T-helper 2 cell treated with Interferon-gamma antibody and Interleukin-4, amounts not matched to agents 5 μg/mL and 100 μg/mL, for 36 hours (primary cell): ENCODE measurements at places on chromosomes 12 and 14.

DNA sequence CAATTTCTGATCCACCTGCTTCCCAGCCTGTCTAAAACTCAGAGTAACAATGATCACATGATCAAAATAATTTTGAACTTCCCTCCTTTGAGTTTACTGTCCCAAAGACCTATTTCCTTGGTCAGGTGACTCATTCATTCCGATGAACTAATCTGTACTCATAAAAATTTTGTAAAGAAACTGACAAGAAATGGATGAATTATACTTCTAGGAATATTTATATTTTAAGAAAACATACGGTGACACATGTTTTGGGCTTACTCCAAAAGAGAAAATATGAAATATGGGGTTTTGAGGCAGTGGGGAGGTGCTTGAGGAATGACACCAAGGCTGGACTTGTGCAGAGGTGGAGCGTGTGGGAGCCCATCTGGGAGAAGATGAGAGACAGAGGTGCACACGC, 42.0 kb downstream of the GUCY2C start:
- H3K27ac ChIP-seq = no peak overlapping the region
- DNase-seq = no peak

DNA sequence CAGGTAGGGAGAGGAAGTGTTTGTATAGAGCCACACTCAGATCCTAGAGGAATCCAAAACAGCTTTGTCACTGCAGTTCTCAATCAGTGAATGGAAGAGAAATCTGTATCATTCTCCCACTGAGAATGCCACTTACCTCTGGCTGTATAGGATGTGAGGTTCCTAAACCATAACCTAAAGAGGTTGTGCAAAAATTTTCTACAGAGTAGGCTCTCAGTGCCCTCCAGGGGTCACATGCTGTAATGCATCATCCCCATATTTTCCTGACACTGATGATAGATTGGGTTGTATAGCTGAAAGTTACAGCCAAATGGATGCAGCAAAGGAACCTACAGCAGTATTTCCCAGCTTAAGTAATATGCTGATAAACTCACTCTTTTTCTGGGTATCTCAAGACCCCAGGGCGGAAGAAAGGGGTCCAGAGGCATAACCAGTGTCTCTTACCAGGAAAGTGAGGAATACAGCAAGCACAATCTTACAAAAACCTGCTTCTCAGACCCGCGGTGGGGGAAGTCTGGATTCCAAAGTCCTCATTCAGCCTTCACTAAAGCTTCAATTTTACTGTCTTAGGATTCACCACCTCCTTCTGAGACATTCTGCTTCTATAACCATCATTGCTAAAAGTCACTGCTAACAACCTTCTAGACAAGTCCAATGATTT, 3.8 kb downstream of the BCDIN3D start:
- peaks cover 22% of the 10 kb centered on the region for H3K4me1 ChIP-seq
- peaks cover 12% of the 10 kb centered on the region for H3K36me3 ChIP-seq
- no peak overlapping the region for H3K4me3 ChIP-seq

- DNase-seq = peak; percentile 84
- peak overlapping the region; percentile 85 for H3K27ac ChIP-seq
- H3K4me3 ChIP-seq = peak overlapping the region; percentile 4
- H3K4me1 ChIP-seq = peaks cover 29% of the 10 kb centered on the region
Observed at GRCh38 chr12:88299567-88300101, 157.5 kb downstream of the TMTC3 start.

DNA sequence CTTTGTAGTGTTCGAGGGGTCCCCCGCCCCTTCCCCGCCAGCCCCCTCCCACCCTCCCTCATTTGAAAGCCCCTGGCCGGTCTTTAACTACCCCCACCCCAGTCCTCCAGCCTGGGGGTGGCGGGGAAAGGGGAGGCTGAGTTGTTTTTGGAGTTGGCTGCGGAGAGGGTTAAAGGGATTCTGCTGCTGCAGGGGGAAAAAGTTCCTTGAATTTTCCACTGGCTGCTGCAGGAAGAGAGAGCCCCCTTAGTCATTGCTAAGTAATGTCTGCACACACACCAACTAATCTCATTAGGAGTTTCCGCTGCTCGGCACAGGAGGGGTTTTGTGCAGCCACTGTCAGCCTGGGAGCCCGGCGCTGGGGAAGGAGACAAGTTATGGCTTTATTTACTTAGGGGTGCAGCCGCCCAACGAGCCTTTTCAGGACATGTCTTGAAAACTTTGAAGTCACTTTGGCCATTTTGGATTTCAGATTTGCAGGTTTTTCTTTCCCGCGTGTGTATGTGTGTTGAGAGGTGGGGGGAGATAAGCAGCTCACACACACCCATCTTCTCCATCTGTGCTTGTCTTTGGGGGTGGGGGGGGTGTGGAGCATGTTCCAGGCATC, 1.8 kb downstream of the ELK3 start:
- DNase-seq = no peak
- H3K36me3 ChIP-seq = peaks cover 13% of the 10 kb centered on the region
- H3K27me3 ChIP-seq = no peaks in the 10 kb centered on the region
- H3K27ac ChIP-seq = peak overlapping the region; percentile 93
- H3K4me3 ChIP-seq = peak overlapping the region; percentile 94

DNA sequence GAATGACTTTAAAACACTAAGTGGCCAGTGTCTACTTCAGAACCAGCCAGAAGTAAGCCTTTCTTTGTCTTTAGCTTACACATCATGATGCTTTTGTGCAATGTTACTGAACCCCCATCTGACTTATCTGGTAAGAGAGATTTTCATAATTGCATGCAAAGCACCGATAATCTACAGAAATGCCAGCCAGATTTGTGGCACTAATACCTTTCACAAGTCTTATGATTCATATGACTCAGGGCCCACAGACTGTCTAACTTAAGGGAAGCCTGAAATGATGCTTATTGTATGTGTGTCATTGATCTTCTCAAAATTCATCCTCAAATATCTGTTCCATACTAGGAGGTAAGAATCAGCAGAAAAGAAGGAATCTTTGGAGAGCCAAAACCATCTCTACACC, 18.0 kb downstream of the IGF1 start:
- no peak overlapping the region for H3K4me3 ChIP-seq
- H3K36me3 ChIP-seq = no peaks in the 10 kb centered on the region
- DNase-seq = no peak

DNA sequence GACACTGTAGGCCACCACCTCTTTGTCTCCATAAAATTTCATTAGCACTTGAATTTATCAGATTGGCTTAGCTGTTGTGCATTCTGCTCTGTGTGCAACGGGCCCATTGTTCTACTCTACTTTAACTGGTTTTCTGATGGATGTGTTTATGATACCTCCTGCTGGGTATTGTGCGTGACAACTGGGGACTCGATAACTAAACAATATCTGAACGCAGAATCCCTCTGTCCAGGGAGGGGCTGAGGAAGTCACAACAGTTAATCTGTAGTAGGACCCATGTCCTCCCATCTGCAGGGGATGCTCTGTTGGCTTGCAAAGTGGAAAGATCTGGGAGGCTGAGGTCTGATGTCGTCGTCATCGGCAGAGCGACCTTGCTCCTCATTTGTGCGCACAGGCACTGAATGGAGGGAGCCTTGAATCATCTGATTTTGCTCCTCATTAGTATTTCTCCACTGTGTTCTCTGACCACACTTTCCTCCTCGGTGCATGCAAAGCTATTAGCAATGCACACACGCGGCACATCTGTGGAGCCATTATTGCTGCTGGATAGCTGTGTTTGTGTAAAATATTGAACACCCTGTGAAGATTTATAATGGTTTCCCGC, 422.5 kb downstream of the NRXN3 start:
- DNase-seq = no peak
- H3K27me3 ChIP-seq = no peaks in the 10 kb centered on the region
- no peaks in the 10 kb centered on the region for H3K4me1 ChIP-seq
- H3K36me3 ChIP-seq = no peaks in the 10 kb centered on the region

GRCh38 chr14:66603945-66604344, 96.0 kb downstream of the GPHN start:
- no peaks in the 10 kb centered on the region for H3K4me1 ChIP-seq
- H3K4me3 ChIP-seq = no peak overlapping the region
- no peak overlapping the region for H3K27ac ChIP-seq
- H3K27me3 ChIP-seq = peaks cover 8% of the 10 kb centered on the region
- DNase-seq = no peak

DNA sequence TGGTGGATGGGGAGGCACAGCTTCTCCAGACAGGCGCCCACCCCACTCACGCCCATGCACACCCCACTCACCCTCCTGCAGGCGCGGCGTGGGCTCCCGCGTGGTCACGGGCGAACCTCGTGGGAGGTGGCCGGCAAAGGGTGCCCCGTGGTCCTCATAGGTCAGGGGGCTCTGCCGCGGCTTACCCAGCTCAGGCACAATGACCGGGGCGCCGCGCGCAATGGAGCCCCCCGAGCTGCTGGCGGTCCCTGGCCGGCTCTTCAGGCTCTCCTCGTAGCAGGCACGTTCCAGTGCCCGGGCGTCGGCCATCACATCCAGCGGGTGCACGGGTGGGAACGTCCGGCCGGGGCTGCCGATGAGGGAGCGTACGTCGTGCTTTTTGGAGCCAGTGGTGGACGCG, 49.6 kb downstream of the RFLNA start:
- no peak overlapping the region for H3K27ac ChIP-seq
- peaks cover 27% of the 10 kb centered on the region for H3K36me3 ChIP-seq
- no peaks in the 10 kb centered on the region for H3K4me1 ChIP-seq
- H3K27me3 ChIP-seq = no peaks in the 10 kb centered on the region

DNA sequence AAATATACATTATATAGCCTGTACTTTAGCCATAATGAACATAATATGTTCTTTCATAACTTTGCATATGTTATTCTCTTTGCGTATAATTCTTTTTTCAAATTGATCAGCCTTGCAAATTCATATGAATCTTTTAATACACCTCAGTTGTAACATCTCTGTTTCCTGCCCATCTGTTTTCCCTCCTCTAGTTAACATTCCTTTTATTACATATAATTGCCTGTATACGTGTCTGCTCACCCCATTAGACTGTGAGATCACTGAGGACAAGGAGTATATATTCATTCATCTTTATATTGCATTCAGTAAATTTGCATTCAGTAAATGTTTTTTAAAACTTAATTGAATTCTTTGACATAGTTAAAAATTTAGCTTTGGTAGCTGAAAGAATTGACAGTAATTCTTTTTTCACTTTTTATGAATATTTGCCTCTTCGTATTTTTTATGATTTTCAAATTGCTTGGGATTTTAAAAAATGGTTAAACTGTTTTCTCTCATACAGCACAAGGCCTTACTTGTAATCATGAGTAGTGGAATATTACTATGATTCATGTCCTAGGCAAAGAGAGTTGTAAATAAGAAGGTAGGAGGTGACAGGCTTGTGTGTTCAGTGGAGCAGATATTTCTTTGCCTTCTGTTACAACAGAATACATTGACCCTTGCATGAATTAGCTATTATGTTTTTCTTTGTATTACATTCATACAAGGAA, 32.8 kb upstream of the KLHL42 start:
- no peak overlapping the region for H3K4me3 ChIP-seq
- H3K27me3 ChIP-seq = no peaks in the 10 kb centered on the region
- DNase-seq = no peak
- no peak overlapping the region for H3K27ac ChIP-seq

- no peak overlapping the region for H3K4me3 ChIP-seq
- no peaks in the 10 kb centered on the region for H3K4me1 ChIP-seq
- H3K27me3 ChIP-seq = no peaks in the 10 kb centered on the region
- no peak for DNase-seq
Observed at GRCh38 chr12:127416796-127417195, 850.2 kb upstream of the TMEM132C start.

DNA sequence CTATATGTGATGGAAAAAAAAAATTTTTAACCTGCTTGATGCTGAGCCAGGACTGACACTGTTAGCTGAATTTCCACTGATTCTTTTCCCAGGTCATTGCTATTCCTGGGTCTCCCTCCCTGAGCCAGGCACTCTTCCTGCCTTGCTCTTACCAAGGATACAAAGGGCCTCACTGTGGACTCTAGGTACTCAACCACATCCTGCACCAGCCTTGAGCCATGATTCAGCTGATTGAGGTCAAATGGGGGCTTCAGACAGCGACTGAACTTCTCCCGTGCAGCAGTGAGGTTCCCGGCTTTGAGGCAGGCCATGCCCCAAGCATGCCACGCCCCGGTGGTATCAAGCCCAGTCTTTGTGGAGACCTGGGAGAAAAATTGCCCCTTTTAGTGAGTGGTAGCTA, 54.3 kb downstream of the ZFYVE26 start:
- H3K36me3 ChIP-seq = peaks cover 21% of the 10 kb centered on the region
- H3K27ac ChIP-seq = no peak overlapping the region
- no peak overlapping the region for H3K4me3 ChIP-seq
- H3K4me1 ChIP-seq = no peaks in the 10 kb centered on the region
- H3K27me3 ChIP-seq = no peaks in the 10 kb centered on the region
- DNase-seq = no peak

- DNase-seq = no peak
- no peak overlapping the region for H3K27ac ChIP-seq
- no peaks in the 10 kb centered on the region for H3K27me3 ChIP-seq
- H3K4me3 ChIP-seq = no peak overlapping the region
- no peaks in the 10 kb centered on the region for H3K36me3 ChIP-seq
- peaks cover 3% of the 10 kb centered on the region for H3K4me1 ChIP-seq
Observed at GRCh38 chr12:93707836-93708235, 30.7 kb downstream of the CRADD start.

DNA sequence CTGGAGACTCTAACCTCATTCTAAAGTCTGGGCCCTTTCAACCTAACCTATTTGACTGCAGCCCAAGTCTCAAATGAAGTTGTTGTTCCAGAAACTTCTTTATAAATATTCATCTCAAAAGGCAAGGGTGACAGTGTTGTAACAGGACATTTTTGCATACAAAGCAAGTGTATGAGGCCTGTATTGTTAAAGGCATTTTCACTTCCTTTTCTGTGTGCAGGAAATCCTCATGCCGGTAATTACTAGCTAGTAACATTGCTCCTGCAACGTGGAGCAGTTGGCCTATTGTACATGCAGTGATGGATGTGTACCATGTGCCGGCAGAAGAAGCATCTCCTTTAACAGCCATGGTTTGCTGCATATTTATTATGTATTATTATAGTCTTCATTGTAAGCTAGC, 156.5 kb upstream of the RMST start:
- no peak overlapping the region for H3K4me3 ChIP-seq
- H3K4me1 ChIP-seq = no peaks in the 10 kb centered on the region
- H3K36me3 ChIP-seq = no peaks in the 10 kb centered on the region
- H3K27ac ChIP-seq = no peak overlapping the region
- H3K27me3 ChIP-seq = peaks cover 12% of the 10 kb centered on the region

DNA sequence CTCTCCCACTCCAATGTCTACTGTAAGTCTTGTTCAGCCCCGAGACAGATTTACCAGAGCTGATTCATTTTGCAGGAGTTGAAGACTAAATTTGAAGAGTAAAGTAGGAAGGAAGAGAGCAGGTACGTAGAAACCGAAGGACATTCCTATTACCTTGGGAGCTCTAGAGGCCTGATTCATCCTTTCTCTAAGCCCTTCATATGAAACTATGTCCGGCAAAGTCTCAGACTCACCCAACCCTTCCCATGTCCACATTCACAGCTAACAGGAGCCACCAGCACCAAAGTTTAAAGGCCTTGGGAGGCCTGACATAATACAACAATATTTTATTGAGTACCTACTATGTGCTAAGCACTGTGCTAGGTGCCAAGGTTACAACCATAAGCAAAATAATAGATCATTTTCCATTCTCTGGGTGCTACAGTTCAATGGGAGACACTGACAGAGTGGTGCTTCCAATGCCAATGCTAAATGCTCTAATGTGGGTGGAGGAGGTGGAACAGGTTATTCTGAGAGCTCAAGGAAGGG, 86.6 kb downstream of the PHLDA1 start:
- H3K27ac ChIP-seq = peak overlapping the region; percentile 94
- no peaks in the 10 kb centered on the region for H3K36me3 ChIP-seq
- peak overlapping the region; percentile 71 for H3K4me3 ChIP-seq
- no peaks in the 10 kb centered on the region for H3K27me3 ChIP-seq
